Heart left ventricle (tissue), 16 donors: ENCODE measurements at places on chromosomes 16 and 17.
A peak's percentile ranks its signal among the peaks of the same experiment; 100 is the strongest.

GRCh38 chr17:7553356-7553755, 4.5 kb downstream of the TNFSF12 start:
- no peak for DNase-seq

- no peak for DNase-seq
Observed at GRCh38 chr16:48448841-48449481, 63.7 kb upstream of the SIAH1 start.

DNA sequence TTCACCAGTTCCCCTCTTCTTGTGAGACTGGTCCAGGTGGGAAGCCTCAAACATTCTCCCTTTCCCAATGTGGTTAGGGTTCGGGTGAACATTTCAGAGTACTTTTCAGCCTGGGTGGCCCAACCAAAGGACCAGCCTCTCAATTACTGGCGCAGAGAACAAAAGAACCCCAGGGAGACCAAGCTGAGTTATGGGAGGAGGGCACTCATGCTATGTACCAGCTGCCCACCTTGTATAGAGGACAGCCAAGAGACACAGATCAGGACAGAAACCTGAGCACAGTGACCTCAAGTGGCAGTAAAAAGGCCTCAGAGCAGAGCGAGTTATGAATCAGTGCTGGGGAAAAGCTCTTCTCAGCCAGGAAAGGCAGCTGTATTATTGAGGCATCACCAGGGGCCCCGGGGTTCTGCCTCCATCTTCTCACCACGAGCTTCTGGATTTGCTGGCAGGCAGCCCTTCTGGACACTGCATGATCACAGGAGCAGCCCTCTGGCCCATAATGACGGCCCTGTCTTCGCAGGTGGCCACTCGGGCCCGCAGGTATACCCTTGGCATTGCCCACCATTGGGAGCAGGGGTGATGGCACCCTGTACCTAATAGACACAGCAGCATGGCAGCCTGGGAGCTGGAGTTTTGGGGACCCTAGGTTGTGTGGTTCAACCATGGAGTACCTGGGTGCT, 3.8 kb downstream of the G6PC3 start:
- no peak for DNase-seq

DNA sequence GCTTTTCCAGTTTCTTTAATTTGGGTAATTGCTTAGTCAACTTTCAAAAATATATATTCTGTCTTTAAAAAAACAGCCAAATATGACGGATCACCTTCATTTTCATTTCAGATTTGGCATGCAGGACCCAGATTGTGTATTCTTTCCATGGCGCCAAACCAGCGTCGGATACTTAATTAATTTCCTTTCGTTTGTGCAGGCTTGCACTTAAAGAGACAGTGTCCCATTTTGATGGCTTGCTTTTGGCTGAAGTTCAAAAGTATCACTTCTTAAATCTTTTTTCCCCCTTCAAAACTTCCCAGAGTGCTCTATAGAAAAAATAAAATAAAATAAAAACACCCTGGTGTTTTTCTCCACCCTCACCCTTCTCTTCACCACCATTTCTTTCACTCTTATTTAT, 394.5 kb upstream of the SOX9 start:
- no peak for DNase-seq

DNA sequence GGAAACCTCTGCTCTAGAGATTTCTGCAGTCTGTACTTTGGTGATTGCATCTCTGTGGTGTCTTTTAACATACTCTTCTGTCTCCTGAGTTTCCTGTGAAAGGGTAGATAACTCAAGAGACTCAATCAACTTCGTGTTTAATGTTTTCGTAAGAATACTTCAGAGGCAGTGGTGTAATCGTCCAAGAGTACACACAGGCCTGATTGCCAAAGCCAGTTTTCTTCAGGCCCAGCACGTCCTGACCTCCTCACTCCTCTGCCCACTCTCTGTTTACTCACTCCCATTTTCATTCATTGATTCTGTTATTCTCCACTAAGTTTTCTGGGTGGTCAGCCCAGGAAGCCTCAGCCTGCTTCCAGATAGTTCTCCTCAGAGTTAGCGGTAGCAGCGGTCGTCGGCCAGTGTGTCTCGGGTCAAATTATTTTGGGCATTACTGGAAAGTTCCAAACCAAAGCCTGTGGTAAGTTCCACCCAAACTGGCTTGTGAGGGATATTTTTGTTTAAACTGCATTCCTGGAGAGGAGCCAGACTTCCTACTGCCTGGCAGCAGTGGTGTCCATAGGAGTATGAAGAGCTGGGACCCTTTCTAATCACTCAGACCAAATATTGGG, 293.2 kb downstream of the WWOX start:
- no peak for DNase-seq

DNA sequence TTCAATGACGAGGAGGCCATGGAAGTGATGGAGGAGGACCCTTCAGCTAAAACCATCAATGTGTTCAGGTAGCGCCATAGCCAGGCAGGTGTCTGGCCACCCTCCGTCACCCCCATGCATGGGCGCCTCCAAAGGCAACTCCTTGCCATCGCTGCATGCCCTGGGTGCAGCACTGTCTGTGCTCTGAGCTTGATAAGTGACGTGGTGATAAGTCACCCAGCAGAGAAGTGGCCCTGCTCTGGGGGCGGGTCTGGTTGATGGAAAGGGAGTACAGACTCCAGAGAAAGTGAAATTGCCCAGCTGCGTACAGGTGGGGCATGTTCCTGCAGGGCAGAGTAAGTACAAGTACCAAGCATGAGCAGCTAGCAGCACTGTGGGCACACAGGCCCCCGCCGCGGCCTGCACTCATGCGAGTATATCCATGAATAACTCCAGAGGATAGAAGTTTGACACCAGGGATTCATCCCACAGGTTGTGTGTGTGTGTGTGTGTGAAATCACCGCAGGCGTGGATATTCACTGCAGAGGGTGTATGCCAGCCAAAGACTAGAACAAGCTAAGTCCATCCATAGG, 13.1 kb downstream of the DNAI2 start:
- no peak for DNase-seq

GRCh38 chr17:73157521-73157890, 7.3 kb upstream of the SSTR2 start:
- DNase-seq = no peak

DNA sequence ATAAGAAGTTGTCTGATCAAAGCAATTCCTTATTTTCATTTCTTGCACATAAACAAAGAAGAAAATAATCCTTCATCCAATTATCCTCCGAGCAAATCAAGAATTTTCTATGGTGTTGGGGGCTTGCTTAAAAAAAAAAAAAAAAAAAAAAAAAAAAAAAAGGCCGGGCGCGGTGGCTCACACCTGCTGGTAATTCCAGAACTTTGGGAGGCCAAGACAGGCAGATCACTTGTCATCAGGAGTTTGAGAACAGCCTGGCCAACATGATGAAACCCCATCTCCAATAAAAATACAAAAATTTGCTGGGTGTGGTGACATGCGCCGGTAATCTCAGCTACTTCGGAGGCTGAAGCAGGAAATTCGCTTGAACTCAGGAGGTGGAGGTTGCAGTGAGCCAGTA, 19.3 kb downstream of the CNP start:
- DNase-seq = no peak

DNA sequence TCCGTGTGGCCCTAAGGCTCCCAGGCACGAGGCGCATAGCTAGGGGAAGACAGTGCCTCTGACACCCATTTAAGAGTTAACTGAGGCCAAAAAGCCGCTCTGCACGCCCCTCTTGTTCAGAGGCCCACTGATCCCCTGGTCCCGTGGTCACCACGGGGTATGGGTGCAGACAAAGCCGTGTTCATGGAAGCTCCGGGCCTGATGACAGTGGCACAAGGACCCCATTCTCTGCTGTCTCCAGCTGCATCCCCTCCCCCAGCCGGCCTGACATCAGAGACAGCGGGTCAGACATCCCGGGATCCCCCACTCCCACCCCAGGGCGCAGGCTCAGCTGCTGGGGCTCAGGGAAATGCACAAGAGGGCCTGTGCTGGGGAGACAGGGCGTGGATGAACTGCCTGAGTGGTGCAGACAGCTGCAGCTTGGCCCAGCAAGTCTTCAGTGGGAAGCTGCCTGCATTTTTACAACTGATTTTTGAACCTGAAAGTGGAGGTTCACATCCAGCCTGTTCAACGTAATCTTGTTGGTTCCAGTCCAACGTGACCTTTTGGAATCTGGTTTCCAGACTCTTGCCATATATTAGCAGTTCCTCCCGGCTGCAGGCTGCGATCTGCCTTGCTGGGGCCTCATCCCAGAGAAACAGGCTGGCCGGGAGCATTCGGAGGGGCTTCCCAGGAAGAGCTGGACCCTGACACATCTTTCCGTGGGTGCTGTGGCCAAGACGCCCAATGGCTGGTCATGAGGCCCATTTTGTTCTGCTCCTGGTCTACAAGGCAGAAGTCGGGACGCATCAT, 9.7 kb upstream of the BAHCC1 start:
- DNase-seq = no peak

DNA sequence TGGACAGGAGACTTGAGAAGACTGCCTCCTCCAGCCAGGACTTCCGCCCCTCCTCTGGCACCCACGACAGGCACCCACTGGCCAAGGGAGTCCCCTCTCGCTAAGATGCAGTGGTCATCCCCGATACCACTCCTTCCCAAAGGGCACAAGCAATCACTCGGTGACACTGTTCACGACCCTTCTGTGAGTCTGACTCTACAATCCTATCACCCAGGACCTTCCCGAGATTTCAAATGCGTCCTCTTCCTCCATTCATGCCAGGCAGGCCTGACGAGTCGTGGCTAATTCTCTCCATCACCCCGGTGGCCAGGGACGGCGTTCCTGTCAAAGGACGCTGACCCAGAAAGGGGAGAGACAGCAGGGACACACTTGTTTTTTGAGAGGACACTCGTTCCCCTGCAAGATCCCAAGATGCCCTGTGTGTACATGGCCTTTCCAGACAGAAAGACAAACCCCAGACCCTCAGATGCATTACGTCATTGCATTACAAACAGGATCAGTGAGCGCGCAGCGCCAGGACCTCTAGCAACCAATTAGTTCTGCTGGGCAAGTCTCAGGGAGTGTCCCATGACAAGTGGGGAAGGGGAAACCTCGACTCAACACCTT, 12.2 kb downstream of the FBXO31 start:
- DNase-seq = no peak

GRCh38 chr16:19882186-19882585, 2.5 kb downstream of the GPRC5B start:
- DNase-seq = no peak

GRCh38 chr16:4410335-4411075, 5.9 kb downstream of the CORO7 start:
- no peak for DNase-seq

- DNase-seq = no peak
Observed at GRCh38 chr17:47251421-47251940, 2.1 kb upstream of the ITGB3 start.

- no peak for DNase-seq
Observed at GRCh38 chr17:78878871-78879527, 24.0 kb downstream of the CEP295NL start.

GRCh38 chr16:25692351-25692741, 587 bp downstream of the HS3ST4 start:
- no peak for DNase-seq

DNA sequence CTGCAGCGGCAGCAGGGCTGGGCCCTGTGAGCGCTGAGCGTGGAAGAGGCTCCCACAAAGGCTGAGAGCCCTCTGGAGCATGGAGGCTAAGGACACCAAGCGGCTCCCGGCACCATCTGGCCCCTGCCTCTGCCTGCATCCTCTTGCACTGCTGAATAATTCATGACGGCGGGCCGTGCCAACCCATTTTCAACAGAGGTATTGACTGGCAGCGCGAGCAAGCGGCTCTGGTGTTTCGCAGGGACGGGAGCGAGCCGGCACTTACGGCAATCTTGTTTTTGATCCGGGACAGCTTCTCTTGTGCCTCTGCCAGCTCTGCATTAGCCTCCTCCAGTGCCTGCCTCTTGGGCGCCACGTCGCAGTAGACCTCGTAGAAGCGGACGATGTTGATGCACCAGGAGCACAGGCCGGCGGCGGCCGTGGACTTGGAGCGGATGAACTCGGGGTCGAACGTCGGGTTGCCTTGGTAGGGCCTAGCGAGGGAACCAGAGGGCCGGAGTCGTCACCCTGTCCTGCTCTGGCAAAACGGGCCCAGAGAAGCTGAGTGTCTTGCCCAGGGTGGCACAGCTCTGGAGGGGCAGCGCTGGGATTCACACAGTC, 80.4 kb downstream of the PGS1 start:
- DNase-seq = no peak

- DNase-seq = peak; percentile 80
Observed at GRCh38 chr17:6753006-6753445, 2.8 kb upstream of the XAF1 start.

DNA sequence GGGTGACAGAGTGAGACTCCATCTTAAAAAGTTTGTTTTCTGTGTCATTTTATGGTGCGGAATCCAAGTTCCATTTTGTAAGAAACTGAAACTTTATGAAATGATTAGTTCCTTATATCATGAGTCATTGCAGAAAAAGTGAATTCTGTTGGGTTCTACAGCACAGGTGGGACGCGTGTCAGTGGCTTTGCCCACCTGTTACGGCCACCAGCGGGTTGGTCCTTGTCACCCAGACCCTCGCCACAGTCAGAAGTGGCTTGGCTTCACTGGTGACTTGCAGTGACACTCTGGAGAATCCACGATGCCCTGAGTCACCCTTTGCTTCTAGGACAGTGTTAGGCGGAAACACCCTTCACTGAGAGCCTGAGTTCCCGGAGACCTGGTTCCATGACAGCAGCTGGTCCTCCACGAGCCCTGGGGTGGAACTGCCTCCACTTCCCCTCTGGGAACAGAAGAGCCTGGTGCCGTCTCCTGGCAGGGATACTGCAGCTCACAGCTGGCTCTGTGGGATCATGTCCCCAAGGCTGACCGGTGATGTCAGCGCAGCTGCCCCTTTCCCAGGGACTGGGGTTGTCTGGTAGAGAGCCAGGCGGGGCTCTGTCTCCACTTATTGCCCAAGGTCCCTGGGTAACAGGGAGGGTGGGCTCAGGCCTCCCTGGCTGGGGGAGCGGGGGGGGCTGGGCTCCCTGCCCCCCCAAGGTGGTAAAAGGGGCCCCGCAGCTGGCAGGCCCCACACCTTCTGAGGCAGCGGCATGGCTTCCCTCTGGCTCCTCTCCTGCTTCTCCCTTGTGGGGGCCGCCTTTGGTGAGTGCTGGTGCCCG, at the start of gene CTRB1:
CTRB1 (plus strand) TSS at position 733 of the 821 bp plus-strand sequence; CDS start at position 753, 20 bp downstream.
- DNase-seq = no peak
